ENCODE measurements at places on chromosomes 3 and 15.

DNA sequence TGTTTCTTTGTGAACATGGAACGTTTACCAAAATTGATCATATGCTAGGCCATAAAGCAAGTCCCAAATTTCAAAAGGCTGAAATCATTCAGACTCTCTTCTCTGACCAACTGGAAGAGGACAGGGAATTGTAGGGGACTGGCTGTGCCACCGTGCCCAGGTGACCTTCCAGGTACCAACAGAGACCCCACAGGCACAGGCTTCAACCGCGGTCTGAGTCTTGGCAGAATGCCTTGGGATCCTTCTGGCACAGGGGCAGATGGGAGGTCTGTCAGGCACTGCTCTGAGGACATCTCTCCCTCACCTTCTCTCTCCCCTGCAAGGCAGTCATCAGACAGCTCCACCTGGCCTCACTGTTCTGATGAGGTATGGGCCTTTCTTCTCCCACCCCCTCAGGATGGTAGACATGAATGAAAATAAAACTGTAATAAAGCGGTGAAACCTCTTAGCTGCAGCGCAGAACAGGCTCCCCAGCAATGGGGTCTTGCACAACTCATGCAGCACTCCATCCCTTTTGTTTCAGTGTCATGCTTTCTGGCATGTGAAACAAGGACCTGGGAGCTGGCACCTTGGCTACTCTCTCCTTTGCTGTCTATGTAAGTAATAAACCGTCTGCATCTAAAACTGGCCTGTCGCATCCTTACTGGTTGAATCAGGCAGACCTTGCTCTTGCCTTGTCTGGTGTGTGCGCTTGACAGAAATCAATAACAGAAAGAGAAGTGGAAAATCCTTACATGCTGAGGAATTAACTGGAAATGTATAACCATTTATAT, 289.2 kb downstream of the KLF13 start:
- DNase-seq = no peak

- DNase-seq = no peak
Observed at GRCh38 chr3:42721690-42722089, 19.1 kb upstream of the HHATL start.

DNA sequence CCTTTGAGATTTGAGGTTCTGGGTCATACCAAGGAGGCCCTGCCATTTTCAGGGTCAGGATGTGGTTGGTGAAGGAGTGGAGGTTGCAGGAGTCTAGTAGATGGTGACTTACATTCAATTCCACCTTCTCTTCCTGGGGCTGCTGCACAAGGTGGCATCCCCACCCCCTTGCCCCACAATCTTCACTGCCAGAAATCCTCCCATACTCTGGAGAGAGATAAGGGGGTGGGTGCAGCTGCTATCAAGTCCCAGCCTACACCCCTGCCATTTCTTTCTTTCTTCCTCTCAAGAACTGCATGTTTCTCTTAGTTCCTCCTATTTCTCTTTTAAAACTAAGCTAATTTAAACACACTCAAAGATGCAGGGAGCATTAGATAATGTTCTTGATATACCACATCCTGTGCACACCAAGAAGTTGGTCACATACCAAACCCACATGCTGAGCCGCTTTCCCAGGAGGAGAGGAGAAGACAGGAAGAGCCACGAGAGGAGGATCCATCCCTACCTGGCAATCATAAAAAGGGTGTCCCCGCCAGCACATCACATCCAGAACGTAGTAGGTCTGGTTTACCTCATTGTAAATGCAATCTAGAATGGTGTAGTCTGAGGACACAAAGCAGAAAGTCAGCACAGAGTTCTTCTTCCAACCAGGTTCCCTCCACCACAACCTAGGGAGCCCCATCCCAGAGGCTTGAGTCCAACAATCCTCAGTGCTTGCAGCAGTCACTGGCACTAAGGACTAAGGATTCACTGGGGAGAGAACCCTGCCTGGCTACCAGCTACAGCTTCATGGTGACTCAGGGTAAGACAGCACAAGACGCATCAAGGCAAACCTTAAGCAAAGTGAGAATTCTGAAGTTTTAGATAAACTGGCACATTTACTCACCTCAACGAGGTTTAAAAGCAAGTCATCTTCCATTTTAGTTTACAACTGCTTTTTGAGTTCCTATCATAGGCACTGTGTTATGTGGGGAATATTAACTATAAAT, 18.5 kb downstream of the SNUPN start:
- peak; percentile 45 for DNase-seq

GRCh38 chr3:133488785-133489367, 84.6 kb upstream of the CDV3 start:
- DNase-seq = peak; percentile 39

DNA sequence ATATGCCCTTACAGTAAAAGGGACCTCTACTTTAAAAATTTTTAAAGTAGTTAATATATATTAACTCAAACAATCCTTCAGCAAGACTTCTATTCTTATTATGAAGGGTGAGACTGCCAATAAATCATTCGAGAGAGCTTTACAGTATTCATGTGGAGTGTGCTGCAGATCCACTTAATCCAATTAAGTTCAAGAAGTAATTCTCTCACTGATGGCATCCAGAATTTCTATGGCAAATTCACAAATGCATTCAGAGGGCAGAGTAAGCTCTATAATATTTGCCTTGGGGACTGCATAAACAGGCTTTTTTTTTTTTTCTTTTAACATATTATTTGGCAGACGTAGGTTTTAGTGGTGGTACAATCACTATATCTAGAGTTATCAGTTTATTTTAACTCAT, 692.0 kb downstream of the NLGN1 start:
- DNase-seq = no peak

- no peak for DNase-seq
Observed at GRCh38 chr3:149751551-149751950, 738 bp downstream of the COMMD2 start.

GRCh38 chr3:187838016-187838540, 92.8 kb upstream of the BCL6 start:
- peak; percentile 77 for DNase-seq

DNA sequence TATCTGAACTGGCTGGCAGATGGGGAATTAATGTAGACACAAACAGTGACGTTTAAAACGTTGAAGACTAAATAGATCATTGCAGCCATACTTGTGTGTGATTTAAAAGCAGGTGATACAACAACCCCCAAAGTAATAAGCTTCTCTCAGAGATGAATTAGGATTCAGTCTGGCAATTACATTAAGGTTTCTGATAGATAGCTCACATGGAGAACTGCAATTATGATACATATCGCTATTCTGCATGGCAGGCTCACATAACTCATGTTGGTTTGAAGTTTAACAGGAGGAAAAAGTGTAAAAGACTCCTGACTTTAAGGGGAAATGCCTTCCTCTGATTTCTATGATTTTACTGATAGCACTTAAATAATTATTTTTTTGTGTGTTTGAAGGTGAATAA, 196.9 kb downstream of the CLSTN2 start:
- DNase-seq = no peak

GRCh38 chr15:96431786-96432185, 101.3 kb downstream of the NR2F2 start:
- DNase-seq = no peak

DNA sequence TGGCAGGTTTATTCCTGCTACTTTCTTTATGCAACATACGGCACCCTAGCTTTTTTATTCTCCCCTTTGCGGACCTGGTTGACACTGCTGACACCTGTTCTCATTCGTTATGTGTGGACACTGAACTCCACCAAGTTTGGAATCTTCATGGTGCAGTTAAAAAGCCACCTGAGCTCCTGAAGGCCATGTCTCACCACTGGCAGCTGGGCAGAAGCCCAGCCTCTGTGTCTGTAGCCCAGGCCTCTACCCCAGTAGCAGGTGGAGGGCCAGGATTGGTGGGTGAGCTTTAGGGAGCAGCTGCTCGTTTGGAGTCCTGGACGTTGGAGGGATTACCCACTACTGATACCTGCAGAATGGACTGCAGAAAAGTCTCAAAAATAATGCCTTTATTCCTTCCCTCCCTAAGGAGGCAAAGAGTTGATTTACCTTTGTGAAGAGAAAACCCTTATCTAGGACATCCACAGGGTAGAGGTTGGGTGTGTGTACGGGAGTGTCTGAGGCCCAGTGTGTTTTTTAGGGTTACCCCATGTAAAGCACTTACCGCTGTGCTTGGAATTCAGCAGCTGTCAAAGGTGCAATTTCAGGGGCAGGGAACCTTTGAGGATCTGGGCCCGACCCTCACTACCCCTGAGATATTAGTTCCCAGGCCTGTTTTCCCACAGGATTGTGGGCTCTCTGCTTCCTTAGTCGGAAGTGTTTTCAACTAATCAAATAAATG, 637 bp upstream of the CCNDBP1 start:
- DNase-seq = no peak

DNA sequence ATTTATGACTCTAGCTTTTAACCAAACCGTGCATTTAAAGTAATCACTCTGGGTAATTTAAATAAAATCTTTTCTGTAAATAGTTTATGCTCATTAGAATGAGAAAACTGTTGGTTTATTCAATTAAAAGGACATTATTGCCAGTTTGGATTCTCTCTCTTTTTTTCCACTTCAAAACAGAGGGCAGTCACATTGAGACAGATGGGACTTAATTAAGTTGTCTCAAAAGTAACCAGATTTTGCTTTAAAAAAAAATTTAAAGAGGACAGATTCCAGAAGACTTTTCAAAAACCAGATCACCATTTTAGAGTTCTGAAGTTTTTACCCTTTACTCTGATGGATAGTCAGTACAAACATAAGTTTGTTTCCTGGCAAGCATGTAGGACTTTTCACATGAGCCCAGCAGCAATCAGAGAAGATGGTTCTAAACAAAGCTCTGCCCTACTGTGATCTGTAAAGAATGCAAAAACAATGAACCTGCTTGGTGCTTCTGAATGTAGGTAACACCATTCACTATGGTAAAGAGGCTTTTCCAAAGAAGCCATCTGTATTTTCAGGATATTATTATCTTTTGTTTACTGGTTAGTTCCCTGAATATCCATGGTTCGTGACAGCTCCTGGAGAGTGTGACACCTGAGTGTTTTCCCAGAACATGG, 136.2 kb downstream of the LRTM1 start:
- no peak for DNase-seq

- DNase-seq = no peak
Observed at GRCh38 chr3:159792070-159792469, 196.6 kb upstream of the IL12A start.

- no peak for DNase-seq
Observed at GRCh38 chr15:80464951-80465625, 60.9 kb downstream of the ARNT2 start.

- DNase-seq = peak; percentile 11
Observed at GRCh38 chr3:32684029-32684799, 774 bp upstream of the CNOT10 start.

GRCh38 chr15:43134157-43134635, 810 bp downstream of the TMEM62 start:
- DNase-seq = no peak

GRCh38 chr15:43293432-43293831, 26.7 kb upstream of the TGM5 start:
- no peak for DNase-seq

GRCh38 chr15:62099094-62099601, 32.4 kb downstream of the C2CD4A start:
- DNase-seq = peak; percentile 89

Data from fibroblast of skin of scalp (primary cell).